ENCODE measurements at places on chromosomes 12 and 14.

DNA sequence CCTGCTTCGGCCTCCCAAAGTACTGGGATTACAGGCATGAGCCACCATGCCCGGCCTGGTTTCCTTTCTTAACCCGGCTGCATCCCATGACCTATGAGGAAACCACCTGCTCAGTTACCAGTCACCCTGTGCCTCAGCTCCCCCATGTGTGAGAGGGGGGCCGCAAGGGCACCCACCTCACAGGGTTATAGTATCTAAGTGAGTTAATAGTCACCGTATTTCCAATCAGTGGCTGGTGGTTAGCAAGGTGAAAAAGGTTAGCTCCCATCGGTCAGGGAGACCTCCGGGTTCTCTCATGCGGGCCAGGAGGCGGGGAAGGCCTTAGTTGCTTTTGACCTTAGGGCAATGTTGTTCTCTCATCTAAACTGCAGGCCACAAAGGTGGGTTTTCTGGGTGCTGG is 6.7 kb downstream of the LRP1 start:
- DNase-seq, result no peak

GRCh38 chr14:65940056-65940735 is 527.7 kb downstream of the FUT8 start:
- no peak for DNase-seq

DNA sequence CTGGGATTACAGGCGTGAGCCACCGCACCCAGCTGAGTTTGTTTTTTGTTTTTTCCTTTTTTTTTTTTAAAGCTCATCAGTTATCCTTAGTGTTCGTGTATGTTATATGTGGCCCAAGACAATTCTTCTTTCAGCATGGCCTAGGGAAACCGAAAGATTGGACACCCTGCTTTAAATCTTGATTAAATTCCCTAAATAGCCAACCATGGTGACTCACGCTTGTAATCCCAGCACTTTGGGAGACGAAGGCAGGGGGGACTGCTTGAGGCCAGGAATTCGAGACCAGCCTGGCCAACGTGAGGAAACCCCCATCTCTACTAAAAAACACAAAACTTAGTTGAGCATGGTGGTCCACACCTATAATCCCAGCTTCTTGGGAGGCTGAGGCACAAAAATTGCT is 131.1 kb downstream of the MED13L start:
- no peak for DNase-seq

DNA sequence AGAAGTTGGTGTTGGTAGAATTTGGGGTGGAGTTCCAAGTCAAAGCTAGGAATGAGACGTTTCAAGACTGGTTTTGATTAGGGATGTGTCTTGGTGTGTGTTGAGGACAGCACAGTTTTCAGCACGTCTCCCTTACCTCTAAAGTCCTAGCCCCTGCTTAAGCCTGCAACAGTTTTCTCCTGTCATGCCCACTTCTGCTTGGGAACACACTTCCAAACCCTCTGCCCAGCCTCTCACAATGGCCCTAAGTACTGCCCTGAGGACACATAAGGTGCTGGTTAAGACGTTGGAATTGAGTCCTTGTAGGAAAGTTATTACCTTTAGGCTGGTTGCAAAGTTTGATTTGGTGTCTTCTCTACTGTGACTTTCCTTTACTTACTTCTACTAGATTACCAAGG is 710 bp upstream of the BMAL2 start:
- no peak for DNase-seq

DNA sequence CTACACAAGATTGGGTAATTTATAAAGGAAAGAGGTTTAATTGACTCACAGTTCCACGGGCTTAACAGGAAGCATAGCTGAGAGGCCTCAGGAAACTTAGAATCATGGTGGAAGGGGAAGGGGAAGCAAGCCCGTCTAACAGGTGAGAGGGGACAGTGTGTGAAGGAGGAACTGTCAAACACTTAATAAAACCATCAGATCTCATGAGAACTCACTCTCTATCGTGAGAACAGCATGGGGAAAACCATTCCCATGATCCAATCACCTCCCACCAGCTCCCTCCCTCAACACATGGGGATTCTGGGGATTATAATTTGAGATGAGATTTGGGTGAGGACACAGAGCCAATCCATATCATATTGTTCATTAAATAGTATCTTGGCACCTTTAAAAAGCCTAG is 56.1 kb downstream of the EPS8 start:
- DNase-seq, result no peak

DNA sequence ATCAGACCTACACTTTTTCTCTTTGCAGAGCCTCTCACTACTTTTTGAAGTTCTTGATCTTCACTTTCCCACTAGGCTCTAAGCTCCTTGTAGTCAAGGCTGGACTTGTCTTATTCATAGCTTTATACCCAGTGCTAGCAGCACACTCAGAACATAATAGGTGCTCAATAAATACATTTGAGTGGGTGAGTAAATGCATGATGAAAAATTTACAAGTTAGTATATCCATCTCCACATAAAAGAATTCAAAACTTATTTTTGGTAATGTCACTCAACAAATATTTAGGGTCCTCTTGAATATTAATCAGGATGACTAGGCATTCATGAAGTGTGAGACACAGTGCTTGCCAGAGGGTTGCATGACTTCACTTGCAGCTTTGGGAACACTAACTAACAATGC is 52.6 kb downstream of the NRXN3 start:
- DNase-seq, result no peak

DNA sequence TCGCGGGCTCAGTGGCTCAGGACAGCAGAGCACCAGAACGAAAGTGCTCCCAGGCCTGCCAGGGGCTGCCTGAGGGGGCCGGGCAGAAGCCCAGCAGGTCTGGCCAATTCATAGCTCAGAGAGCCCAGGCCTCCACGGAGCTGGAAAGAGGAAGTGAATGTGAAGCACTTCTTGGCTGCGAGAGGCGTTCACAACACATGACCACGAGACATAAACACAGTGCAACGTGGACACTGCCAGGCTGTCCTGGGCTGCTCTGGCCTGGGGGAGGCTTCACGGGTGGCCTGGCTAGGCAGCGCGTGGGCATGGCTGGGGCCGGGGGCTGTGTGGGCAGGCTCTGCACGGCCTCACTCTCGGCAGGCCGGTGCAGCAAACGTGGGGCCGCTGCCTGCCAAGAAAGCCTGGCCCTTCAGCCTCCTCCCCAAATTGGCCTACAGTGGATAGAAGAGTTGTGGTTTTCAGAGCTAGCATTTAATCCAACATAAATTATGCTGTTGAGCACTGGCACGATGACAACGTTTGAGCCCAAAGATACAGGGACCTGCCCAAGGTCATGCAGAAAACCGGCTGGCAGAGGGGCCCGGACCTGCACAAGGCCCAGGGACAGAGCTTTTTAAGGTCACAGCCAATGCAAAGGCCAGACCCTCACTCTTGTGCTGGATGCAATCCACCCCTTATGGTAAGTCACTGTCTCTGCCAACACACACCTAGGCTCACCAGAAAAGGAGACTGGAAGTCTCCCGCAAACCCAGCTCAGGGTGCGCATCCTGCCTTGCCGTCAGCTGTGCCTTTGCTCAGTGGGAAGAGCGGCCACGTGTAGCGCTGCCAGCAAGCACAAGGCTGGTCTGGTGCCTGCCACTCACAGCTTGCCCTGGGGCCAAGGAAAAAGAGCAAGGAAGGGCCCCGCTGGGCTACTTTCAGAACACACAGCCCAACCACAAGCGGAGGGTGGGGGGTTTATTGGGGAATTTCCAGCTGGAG is 8.6 kb downstream of the SLC25A29 start:
- DNase-seq, result no peak

GRCh38 chr14:35159742-35160409 is 37.5 kb downstream of the PRORP start:
- DNase-seq, result no peak

- DNase-seq, result no peak
Measured at GRCh38 chr12:12425001-12425400, 68.1 kb downstream of the BORCS5 start.

GRCh38 chr14:31752867-31753661 is 191.9 kb downstream of the NUBPL start:
- no peak for DNase-seq

GRCh38 chr12:22254478-22254877 is 80.0 kb downstream of the ST8SIA1 start:
- DNase-seq, result no peak
